ENCODE measurements at places on chromosomes 5 and 9. TPM values are rescaled to one million over a fixed set of nuclear protein-coding genes. Genes with fewer than 3 reads are reported as not detected.

- H3K4me3 ChIP-seq = no peak overlapping the region
- no peak for DNase-seq
- H3K27ac ChIP-seq = no peak overlapping the region
- H3K27me3 ChIP-seq = no peaks in the 10 kb centered on the region
- no peaks in the 10 kb centered on the region for H3K4me1 ChIP-seq
Measured at GRCh38 chr5:164353155-164353554, 847.7 kb downstream of the MAT2B start.

GRCh38 chr9:78567693-78568092, 270.8 kb downstream of the PSAT1 start:
- no peak for DNase-seq
- no peak overlapping the region for H3K4me3 ChIP-seq
- H3K27ac ChIP-seq = no peak overlapping the region
- H3K36me3 ChIP-seq = no peaks in the 10 kb centered on the region

DNA sequence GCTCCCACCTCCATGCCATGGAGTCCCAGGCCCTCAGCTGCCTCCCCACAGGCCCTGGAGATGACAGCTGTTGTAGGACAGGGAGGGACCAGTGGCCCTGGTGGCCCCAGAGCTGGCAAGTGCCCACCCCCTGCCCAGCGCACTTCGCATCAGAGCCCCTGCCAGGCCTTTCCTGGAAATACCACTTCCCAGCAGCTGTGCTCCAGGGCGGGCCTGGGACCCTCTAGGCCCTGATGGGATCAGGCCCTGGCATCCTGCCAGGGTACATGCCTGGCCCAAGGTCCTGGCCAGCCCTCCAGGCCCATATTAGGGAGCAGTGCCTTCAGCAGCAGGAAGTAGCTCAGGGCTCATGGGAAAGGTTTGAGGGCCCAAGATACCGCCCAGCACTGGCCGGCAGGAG, 2.5 kb downstream of the KCNT1 start:
- no peak for DNase-seq
- H3K4me3 ChIP-seq = no peak overlapping the region
- no peaks in the 10 kb centered on the region for H3K27me3 ChIP-seq
- no peak overlapping the region for H3K27ac ChIP-seq

DNA sequence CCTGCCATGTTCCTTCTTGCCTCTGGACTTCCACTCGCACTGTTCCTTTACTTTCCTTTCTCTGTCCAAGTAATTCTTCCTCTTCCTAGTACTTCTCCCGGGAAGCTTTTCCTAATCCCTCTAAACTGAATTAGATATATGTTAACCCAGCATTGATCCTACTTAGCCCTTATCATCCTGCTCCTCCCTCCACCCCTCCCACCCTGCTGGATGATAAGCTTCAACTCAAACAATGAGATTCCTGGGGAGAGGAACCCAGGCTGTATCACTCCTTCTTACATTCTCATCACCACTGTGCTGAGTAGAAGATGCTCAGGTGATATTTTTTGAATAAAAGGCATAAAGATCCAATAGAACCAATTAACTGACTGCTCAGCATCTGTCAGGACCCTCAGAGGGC, 45.7 kb downstream of the CDK5RAP2 start:
- H3K4me1 ChIP-seq = peaks cover 15% of the 10 kb centered on the region
- DNase-seq = no peak
- H3K4me3 ChIP-seq = no peak overlapping the region
- H3K27ac ChIP-seq = no peak overlapping the region
- no peaks in the 10 kb centered on the region for H3K27me3 ChIP-seq

GRCh38 chr5:148391422-148391821, 7.7 kb downstream of the FBXO38 start:
- H3K36me3 ChIP-seq = no peaks in the 10 kb centered on the region
- no peak overlapping the region for H3K27ac ChIP-seq
- no peaks in the 10 kb centered on the region for H3K4me1 ChIP-seq
- no peak overlapping the region for H3K4me3 ChIP-seq

DNA sequence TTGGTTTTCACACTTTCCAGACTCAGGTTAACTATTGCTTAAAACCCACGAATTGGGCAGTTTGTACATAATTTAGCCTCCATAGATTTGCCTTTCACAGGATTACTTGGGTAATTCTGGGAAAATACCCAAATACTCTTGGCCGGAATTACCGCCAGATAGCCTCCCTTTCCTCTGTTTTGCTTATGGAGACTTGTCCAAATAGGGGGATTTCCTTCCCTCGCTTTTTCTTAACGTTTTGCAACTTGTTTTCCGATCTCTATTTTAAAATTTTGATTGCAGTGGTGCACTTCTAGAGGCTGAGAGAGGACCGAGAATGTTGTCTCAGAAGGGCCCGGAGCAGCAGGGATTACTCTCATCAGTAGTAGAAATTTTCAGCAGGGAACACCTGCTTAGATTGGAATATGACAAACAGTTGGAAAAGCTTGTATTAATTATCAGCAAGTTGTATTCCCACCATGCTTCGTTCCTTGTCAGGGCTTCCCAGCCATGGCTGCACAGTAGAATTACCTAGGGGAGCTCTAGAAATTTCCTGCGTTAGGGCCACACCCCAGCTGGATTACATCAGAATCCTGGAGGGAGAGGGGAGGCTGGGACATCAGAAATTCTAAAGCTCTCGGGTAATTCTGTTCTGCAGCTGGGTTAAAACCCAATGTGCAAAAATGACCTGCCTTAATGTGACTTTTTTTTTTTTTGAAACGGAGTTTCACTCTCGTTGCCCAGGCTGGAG, 329.1 kb downstream of the SH3GL2 start:
- peaks cover 7% of the 10 kb centered on the region for H3K4me1 ChIP-seq
- H3K27ac ChIP-seq = no peak overlapping the region
- no peak for DNase-seq

DNA sequence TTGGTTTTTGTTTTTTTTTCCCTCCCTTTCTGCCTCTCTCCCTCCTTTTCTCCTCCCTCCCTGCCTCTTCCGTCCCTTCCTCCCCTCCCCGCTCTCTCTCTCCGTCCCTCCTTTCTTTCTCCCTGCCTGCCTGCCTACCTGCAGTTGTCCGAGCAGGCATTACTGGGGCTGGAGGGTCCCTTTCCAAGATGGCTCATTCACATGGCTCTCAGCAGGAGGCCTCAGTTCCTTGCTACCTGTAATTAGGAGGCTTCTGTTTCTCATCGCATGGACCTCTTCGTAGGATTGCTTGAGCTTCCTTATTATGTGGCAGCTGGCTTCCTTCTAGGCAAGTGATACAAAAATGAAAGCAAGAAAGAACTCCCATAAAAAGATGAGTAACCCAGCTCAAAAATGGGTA, 8.0 kb downstream of the RGS3 start:
- no peaks in the 10 kb centered on the region for H3K4me1 ChIP-seq
- H3K27me3 ChIP-seq = no peaks in the 10 kb centered on the region
- H3K27ac ChIP-seq = no peak overlapping the region
- DNase-seq = no peak
- no peak overlapping the region for H3K4me3 ChIP-seq

- no peaks in the 10 kb centered on the region for H3K4me1 ChIP-seq
- DNase-seq = no peak
- no peaks in the 10 kb centered on the region for H3K27me3 ChIP-seq
- H3K36me3 ChIP-seq = no peaks in the 10 kb centered on the region
- no peak overlapping the region for H3K4me3 ChIP-seq
Measured at GRCh38 chr5:170917113-170917512, 55.3 kb downstream of the RANBP17 start.

- no peaks in the 10 kb centered on the region for H3K27me3 ChIP-seq
- no peak overlapping the region for H3K27ac ChIP-seq
- DNase-seq = no peak
- H3K4me1 ChIP-seq = no peaks in the 10 kb centered on the region
Measured at GRCh38 chr9:15785584-15785983, 232.7 kb downstream of the CCDC171 start.

Gene FOXD1
- total RNA-seq = 33.9 TPM

DNA sequence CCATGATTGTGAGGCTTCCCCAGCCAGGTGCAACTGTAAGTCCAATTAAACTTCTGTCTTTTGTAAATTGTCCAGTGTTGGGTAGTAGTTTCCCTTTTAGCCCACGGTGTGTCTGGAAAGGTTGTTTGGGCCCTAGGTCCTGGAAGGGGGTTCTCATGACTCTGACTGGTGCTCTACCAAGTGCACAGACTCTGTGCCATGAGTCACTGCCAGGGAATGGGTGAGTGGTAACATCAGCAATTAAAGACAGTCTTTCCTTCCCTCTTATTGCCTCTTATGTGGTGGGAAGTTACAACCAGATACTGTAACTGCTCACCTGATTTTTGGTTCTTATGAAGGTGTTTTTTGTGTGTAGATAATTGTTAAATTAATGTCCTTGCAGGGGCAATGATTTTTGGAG, 141.2 kb downstream of the PRDM9 start:
- no peaks in the 10 kb centered on the region for H3K27me3 ChIP-seq
- H3K4me3 ChIP-seq = no peak overlapping the region
- H3K4me1 ChIP-seq = no peaks in the 10 kb centered on the region
- H3K27ac ChIP-seq = no peak overlapping the region

DNA sequence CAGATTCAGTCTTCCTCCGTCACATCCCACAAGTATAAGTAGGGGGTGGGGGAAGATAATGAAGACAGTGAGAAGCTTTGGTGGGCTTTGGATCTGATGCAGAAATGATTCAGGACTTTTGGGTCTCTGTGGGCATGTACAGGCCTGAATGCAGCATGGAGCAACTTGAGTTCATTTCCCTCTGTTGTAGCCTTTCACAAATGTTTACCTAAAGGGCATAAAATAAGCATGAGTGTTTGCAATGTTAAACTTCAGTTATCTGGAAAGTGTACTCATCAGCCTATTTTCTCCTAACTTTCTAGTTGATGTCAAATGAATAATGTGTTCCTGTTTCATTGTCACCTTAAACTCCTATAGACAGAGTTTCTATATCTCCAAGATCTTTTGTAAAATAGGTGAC, 39.3 kb downstream of the GARNL3 start:
- no peaks in the 10 kb centered on the region for H3K27me3 ChIP-seq
- H3K4me3 ChIP-seq = no peak overlapping the region

DNA sequence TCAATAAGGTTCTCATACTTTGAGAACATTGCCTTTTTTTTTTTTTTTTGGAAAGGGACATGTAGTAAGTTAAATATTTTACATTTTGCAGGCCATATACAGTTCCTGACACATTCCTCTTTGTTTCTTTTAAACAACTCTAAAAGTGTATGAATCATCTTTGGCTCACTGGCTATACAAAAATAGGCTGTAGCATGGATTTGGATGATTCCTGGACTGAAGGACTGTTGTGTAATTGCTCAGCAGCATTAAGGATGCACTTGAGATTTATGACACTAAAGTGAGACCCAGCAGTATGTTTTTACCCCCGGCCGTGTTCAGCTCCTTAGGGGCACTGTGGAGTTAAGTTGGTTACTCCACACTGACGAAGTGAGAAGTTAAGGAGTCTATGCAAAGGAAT, 41.3 kb downstream of the VPS13A start:
- no peaks in the 10 kb centered on the region for H3K36me3 ChIP-seq
- no peaks in the 10 kb centered on the region for H3K4me1 ChIP-seq
- no peak for DNase-seq
- no peaks in the 10 kb centered on the region for H3K27me3 ChIP-seq
- H3K27ac ChIP-seq = no peak overlapping the region

Gene PCDHA12
- total RNA-seq = 3.3 TPM

Gene MRPS30
- total RNA-seq = 55.1 TPM

DNA sequence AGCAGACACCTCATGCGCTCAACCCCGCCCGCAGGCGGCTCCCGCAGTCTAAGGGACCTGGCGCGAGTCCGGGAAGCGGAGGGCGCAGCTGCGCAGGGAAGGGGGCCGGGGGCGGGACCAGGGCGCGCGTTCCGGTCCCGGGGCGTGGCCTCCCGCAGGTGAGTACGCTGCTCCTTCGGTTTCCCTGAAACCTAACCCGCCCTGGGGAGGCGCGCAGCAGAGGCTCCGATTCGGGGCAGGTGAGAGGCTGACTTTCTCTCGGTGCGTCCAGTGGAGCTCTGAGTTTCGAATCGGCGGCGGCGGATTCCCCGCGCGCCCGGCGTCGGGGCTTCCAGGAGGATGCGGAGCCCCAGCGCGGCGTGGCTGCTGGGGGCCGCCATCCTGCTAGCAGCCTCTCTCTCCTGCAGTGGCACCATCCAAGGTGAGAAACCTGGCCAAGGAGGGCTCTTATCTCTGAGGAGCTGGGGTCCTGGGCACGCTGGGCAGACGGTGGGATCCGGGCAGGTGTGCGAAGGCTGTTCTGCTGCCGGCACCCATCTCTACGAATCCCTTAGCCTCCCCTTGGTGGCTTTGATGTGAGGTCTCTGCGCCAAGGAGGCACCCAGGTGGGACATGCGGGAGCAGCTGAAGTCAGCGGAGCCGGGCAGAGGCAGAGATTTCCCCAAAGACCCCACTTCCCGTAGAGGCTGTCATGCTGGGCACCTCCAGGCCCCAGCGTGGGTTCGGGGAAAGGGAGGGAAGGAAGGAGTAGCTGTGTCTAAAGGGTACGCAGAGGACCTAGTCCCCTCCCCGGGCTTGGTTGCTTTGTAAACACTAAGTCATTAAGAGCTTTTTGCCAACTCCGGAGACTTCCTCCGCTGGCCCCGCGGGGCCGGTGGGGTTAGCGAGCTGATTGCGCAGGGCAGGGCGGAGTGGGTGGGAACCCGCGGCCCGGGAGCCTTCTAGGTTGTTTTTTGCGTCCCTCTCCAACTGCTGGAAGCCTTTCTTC, at the start of gene F2RL1:
F2RL1 (plus strand) TSS at position 187 of the 988 bp plus-strand sequence; CDS start at position 340, 153 bp downstream.
- H3K27me3 ChIP-seq = no peaks in the 10 kb centered on the region
- H3K36me3 ChIP-seq = no peaks in the 10 kb centered on the region
- no peak within 1 kb of the TSS for H3K27ac ChIP-seq
- DNase-seq = no peak

DNA sequence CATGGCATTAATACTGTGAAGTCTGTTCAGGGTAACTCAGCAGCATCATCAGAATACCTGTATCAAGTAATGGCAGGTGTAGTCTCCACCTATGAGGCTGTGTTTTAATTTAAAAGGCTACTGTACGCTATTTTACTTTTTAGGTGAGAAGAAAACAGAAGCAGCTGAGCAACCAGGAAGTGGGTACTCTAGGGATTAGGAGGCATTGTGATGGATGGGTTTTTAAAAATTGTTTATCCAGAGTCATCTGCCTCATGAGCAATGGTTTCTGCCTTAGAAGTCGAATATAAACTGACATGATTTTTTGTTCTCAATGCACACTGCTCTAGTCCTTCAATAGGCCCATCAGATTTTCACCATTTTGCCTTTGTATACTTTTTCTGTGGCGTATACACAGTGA, 42.6 kb downstream of the PSIP1 start:
- no peak for DNase-seq
- H3K36me3 ChIP-seq = no peaks in the 10 kb centered on the region
- no peak overlapping the region for H3K27ac ChIP-seq
- H3K4me3 ChIP-seq = no peak overlapping the region

Gene PDE6A
- 0.22 TPM for total RNA-seq

- H3K27me3 ChIP-seq = no peaks in the 10 kb centered on the region
- H3K27ac ChIP-seq = no peak overlapping the region
- DNase-seq = no peak
- peaks cover 11% of the 10 kb centered on the region for H3K4me1 ChIP-seq
- H3K36me3 ChIP-seq = no peaks in the 10 kb centered on the region
- H3K4me3 ChIP-seq = no peak overlapping the region
Measured at GRCh38 chr5:115577329-115577728, 24.9 kb downstream of the TICAM2 start.

GRCh38 chr5:128870373-128870772, 94.9 kb upstream of the SLC27A6 start:
- no peak overlapping the region for H3K27ac ChIP-seq
- no peak overlapping the region for H3K4me3 ChIP-seq
